Activated CD8-positive, alpha-beta memory T cell treated with anti-CD3 and anti-CD28 coated beads, Interleukin-2, amount 50 U/mL, for 48 hours (primary cell): ENCODE measurements at places on chromosomes 11 and 22.
A peak's percentile ranks its signal among the peaks of the same experiment; 100 is the strongest.

GRCh38 chr11:16984229-16984628 lies 30.0 kb downstream of the PLEKHA7 start:
- DNase-seq, result no peak

DNA sequence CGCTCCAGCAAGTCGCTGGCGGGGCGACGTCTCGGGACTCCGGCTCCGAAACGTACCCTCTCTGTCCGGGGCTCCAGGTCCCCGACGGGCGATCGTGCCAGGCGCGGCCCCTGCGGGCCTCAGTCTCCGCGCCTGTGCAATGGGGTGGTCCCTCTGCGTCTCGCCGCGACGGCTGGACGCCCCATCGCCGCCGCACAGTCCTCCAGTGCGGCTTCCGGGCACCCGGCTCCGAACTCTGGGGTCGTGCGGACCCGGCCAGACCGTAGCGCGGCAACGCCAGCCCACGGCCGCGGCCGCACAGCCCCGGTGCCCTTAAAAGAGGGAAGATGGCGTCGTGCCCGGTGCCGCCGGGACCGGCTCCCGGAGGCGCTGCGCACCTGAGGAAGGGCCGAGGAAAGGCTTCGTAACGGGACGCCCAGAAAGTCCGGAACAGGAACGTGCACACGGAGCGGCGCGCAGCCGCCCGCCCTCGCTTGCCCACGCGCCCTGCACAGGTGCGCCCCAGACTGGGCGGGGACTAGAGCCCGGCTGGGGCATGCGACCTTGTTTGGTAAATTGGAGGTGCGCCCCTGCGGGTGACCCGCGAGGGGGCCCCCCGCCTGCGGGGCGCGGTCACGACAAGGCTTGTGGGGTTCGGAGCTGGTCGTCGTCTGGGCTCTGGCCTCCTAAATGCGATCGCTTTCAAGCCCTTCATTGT lies 525 bp downstream of the BIK start:
- DNase-seq, result peak; percentile 67

- DNase-seq, result no peak
Measured at GRCh38 chr11:665062-665703, 28.1 kb downstream of the DRD4 start.

DNA sequence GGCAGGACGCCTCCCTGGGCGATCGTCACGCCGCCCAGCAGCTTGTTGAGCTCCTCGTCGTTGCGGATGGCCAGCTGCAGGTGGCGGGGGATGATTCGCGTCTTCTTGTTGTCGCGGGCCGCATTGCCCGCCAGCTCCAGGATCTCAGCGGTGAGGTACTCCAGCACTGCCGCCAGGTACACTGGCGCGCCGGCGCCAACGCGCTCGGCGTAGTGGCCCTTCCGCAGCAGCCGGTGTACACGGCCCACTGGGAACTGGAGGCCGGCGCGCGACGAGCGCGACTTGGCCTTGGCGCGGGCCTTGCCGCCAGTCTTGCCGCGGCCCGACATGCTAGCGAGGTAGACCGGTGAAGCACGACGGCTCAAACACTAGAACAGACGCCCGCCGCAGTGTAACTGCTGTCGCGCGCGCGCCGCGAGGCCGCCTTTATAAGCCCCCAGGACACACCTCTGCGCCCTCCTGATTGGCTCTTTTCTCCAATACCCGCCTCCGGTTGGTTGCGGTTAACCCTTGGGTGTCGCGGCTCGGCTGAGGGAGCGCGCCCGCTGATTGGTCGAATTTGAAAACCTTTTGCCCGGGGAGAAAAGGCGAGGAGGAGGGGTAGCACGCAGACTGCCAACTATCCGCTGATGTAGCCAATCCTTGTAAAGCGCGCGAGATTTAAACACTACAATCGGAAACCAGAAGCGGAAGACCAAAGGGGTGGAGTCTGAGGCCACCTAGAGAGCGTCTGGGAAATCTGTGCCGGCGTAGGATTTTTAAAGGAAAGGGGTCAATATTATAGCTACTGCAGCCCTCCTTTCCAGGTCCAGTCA lies 6.4 kb downstream of the DPAGT1 start:
- DNase-seq, result peak; percentile 100

DNA sequence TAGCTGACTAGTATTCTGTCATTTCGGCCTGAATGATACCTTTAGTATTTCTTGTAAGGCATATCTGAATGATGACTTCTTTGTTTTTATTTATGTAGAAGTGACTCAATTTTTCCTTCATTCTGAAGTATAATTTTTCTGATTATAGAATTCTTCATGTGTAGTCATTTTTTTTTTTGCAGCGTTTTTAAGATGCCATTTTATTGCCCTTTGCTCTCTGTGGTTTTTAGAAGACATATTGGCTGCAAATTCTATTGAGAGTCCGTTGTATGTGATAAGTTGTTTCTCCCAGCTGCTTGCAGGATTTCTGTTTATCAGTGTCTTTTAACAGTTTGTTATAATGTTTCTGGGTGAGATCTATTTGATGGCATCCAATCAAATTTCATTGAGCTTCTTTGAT lies 1224.8 kb downstream of the JRKL start:
- DNase-seq, result no peak

GRCh38 chr11:87366346-87366745 lies 328.6 kb downstream of the TMEM135 start:
- DNase-seq, result no peak

- DNase-seq, result no peak
Measured at GRCh38 chr11:33344611-33345010, 87.4 kb downstream of the HIPK3 start.

- DNase-seq, result no peak
Measured at GRCh38 chr22:47086596-47087248, 324.3 kb downstream of the TBC1D22A start.

GRCh38 chr22:22094921-22095320 lies 112.3 kb upstream of the TOP3B start:
- DNase-seq, result no peak
